ENCODE measurements at places on chromosomes 5 and 9. TPM values are rescaled to one million over a fixed set of nuclear protein-coding genes. Genes with fewer than 3 reads are reported as not detected.

NMRK1 gene
- 22.9 TPM for total RNA-seq

FOXD4 gene
- total RNA-seq, result 0.21 TPM

F2RL1 gene
- 23.4 TPM for total RNA-seq

IFNA16 gene
- not detected for total RNA-seq

PLAC8L1 gene
- not detected for total RNA-seq

ESM1 gene
- total RNA-seq, result 0.56 TPM

PHAX gene
- total RNA-seq, result 32.7 TPM

NTRK2 gene
- under 0.01 TPM for total RNA-seq

ZNF622 gene
- total RNA-seq, result 34.4 TPM

CCL28 gene
- 1.2 TPM for total RNA-seq

HACD4 gene
- 2.3 TPM for total RNA-seq

EMB gene
- 28.4 TPM for total RNA-seq

STARD4 gene
- 67.6 TPM for total RNA-seq

SLCO6A1 gene
- 0.14 TPM for total RNA-seq

Measured in airway epithelial cell (primary cell).